ENCODE measurements at places on chromosomes 11 and 22.

DNA sequence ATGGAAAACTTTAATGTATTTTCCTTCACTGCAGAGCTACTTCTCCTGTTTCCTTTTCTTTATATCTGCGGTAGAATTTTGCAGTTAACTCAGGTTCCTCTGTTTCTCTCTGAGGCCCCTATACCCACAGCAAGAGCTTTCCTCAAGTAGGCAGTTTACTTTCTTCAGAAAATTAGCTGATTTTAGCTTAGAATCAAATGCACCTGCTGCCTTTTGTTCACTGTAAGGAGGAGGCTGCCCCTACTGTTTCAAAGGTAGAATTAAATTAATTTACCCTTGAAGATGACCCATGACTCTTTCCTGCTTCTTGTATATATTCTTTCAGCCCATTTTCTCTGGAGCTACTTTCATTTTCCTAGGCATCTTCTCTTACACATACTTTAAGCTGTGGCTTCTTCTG, 68.7 kb upstream of the GDPD4 start:
- DNase-seq: no peak

- no peak for DNase-seq
Measured at GRCh38 chr11:57274904-57275498, 38.0 kb upstream of the APLNR start.

GRCh38 chr11:94457118-94458029, 36.3 kb downstream of the MRE11 start:
- no peak for DNase-seq

GRCh38 chr11:59728913-59729312, 15.3 kb upstream of the OR10V1 start:
- DNase-seq: no peak

GRCh38 chr22:29767171-29768051, at the start of gene UQCR10:
Gene UQCR10, plus strand, starts transcription at chr22:29767369. Its CDS starts 30 bp downstream, at chr22:29767399.
- DNase-seq: peak; percentile 95

- DNase-seq: no peak
Measured at GRCh38 chr22:42972649-42973535, 42.1 kb downstream of the PACSIN2 start.

DNA sequence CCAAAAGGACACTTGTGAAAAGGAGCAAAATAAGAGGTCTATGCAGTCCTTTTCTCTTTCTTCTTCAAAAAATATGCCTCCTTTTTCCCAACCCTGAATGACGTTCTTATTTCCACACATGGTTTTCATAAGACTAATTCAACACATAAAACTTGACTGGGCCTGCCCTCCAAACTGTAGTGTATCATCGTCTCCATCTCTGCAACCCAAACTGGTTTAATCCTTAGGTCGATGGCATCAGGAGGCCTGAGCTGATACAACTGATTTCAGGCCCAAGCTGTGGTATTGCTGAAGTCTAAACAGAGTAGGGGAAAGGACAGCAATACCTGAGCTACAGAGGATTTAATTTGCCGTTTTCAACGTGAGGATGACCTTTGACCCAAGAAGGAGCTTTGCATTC, 130.0 kb upstream of the MTNR1B start:
- no peak for DNase-seq

GRCh38 chr11:72672597-72673238, 1.5 kb downstream of the PDE2A start:
- no peak for DNase-seq

- DNase-seq: peak; percentile 43
Measured at GRCh38 chr22:42294034-42294985, 23.9 kb upstream of the TCF20 start.

- no peak for DNase-seq
Measured at GRCh38 chr11:88421530-88421929, 84.0 kb upstream of the CTSC start.

DNA sequence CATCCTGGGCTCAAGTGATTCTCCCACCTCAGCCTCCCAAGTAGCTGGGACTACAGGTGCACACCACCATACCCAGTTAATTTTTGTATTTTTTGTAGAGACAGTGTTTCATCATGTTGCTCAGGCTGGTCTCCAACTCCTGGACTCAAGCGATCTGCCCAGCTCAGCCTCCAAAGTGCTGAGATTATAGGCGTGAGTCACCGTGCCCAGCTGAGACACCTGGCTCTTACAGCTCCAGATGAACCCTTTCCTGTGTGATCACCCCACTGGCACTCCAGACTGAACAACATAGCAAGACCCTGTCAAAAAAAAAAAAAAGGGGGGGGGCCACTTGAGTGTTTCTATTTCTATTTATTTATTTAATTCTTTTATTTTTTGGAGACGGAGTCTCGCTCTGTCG, 1.0 kb upstream of the ADSL start:
- peak; percentile 76 for DNase-seq

- no peak for DNase-seq
Measured at GRCh38 chr11:63682066-63683021, 1.0 kb downstream of the RTN3 start.

- no peak for DNase-seq
Measured at GRCh38 chr22:44358709-44359440, 46.1 kb upstream of the SHISAL1 start.

GRCh38 chr11:33507356-33507755, 193.3 kb downstream of the C11orf91 start:
- DNase-seq: no peak

DNA sequence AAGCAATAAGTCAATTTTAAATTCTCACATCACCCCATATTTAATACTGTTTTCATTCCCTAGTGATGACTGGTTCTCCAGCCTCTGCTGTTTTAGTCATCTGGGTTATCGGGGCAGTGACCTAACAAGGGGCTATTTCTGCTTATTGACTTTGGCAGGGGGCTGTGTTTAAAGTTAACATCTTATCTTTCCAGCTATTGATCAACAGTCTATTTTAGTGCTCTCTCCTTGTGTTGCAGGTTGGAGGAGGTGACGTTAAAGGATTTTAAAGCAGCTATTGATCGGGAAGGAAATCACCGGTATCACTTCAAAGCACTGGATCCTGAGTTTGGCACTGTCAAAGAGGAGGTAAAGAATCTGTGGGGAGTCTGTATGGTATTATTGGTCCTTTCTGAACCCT, 7.7 kb upstream of the DLAT start:
- no peak for DNase-seq

- DNase-seq: no peak
Measured at GRCh38 chr11:34448223-34448994, 9.7 kb downstream of the CAT start.

- DNase-seq: no peak
Measured at GRCh38 chr22:31618057-31618456, 44.0 kb downstream of the PISD start.

- peak; percentile 63 for DNase-seq
Measured at GRCh38 chr11:117950993-117951961, 22.1 kb upstream of the TMPRSS13 start.

GRCh38 chr22:37892566-37893335, 13.3 kb upstream of the MICALL1 start:
- DNase-seq: no peak

DNA sequence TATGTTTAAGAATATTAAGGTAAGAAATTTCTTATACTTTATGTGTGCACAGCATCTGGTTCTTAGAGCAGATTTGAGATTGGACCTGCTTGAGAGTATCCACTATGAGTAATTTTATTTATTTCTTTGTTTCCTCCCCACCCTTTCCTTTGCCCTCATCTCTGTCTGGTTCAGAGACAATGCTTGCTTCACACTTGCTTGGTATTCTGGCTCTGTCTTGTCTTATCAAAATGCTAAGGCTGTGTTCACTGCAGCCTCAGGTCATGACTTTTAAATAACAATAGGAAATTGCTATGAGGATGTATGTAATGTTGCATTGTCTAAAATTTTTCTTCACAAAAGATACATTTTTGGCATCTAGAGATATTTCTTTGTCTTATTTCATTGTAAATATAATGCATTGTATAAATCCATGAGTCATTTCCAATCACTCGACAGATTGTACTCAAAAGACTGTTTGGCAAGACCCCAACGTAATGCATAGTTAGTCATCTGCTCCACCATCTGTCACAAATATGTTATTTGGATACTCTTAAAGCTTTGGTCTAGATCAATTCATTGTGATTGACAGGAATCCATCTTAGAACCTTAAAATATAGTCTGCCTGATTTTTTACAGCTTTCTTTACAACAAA, 395.7 kb downstream of the AASDHPPT start:
- DNase-seq: no peak

DNA sequence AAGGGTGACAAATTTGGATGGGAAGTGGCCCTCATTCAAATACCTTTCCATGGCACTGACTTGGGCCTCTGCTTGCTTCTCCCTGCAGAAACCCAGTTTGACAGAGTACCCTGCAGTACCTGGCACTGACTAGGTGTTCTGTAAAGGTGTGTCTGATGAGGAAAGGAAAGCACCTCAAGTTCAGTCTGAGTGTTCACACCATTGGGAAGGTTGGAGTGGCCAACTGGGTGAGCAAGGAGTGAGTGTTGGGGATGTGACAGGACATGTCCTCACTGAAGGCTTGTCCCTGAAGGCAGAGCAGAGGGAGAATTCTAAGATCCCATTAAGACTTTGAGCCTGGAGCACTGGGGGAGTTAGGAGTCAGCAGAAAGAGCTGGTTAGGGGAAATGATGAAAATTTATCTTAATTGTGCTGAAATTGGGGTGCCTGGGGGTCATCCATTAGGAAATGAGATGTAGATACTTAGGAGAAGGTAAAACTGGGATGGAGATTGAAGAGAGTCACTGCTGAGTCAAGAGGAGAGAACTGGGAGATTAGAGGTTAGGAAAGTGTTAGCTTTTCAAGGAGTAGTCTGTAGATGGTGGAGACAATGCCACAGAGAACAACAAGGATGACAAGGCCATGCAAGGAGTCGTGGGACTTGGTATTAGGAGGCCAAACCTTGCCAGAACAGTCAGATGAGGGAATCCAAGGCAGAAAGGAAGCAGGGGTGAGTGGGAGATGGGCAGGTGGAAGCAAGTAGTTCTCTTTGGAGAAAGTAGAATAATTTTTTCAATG, 6.1 kb downstream of the SREBF2 start:
- no peak for DNase-seq

DNA sequence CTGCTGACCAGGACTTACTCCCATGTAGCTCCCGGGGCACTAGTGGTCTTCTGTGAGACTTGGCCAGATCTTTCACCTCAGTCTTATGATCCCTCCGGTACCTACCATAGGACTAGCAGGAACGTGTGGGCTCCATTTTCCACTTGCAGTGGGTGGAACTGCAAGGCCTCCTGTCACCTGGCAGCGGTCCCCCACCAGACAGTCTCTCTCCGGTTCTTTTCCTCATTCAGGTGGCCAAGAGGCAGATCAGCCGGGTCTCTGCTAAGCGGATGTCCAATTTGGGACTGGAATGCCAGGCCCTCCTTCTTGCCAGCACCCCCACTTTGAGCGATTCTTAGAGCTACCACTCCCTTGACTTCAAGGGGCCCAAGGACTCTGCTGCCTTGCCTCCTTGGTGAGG, 158.9 kb downstream of the NAV2 start:
- DNase-seq: no peak

DNA sequence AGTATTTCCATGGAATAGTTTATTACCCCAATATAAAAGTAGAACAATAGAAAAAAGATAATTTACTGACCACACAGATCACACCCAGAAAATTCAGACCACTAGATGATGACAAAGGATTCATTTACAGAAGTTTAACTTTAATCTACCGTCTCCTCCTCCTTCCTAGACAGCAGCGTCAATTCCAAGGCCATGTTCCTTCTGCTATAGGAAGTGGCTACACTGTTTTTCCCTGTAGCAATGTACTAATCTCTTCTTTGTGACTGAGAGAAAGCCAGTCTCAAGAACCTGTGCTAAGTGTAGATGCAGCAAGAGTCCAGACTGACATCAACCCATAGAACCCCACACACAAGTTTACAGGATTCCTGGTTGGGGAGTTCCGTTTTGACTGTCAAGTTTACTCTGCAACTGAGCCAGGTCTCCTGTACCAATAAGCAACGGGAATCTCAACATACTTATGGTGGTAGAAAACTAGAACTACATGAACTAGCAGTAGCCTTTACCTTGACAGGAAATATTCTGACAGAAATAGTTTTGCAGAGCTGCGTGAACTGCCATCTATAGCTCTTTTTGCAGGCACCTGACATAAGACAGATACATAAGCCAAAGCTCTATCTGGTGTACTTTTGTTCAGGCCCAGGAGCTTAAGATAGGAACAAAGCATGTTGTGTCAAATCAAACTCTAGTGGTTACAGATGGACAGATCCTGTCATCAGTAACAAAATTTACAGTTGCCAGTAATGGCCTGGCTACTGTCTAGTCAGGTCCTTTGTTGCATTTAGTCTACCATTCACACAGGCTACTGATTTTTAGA, 42.9 kb downstream of the MRTFA start:
- no peak for DNase-seq

- no peak for DNase-seq
Measured at GRCh38 chr11:115065830-115066664, 387.7 kb downstream of the NXPE2 start.

GRCh38 chr22:42301742-42302102, 31.3 kb upstream of the TCF20 start:
- DNase-seq: no peak

- no peak for DNase-seq
Measured at GRCh38 chr22:24178502-24179440, 2.5 kb upstream of the SUSD2 start.

- DNase-seq: no peak
Measured at GRCh38 chr11:21888814-21889213, 304.1 kb upstream of the ANO5 start.
